ENCODE measurements at places on chromosomes 6 and 20.

GRCh38 chr6:26445934-26446667 is 5.8 kb downstream of the BTN3A3 start:
- no peaks in the 10 kb centered on the region for H3K36me3 ChIP-seq
- no peak for DNase-seq
- no peaks in the 10 kb centered on the region for H3K4me1 ChIP-seq
- no peaks in the 10 kb centered on the region for H3K27me3 ChIP-seq
- H3K4me3 ChIP-seq: no peak overlapping the region

DNA sequence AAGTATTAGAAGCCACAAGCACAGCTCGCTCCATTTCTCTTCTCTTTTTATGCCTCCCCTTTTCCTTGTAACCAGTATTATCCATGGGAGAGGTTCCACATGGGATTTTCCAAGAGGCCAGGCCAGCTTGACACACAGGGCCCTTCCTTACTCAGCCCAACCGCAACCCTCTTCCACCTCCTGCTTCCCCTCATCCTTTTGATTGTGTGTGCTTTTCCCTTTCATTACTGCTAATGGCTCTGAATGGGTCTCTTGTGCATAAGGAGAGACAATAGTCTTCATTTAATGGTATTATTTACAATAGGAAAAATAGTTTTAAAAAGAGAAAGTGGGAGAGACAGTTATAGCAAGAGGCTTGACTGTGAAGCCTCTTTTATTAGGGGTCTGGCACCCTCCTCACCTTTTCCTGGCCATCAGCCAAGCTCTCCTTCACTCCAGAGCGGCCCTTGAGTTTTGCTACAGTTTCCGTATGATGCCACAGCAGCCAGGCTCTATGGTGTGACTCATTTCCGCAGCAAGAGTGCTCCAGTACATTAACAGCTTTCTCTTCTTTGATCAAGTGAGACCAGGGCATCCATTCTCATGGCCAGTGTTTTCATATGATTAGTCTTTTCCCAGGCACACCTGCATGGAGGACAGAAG is 579.5 kb downstream of the TFAP2B start:
- H3K4me3 ChIP-seq: no peak overlapping the region
- no peak for DNase-seq
- no peaks in the 10 kb centered on the region for H3K27me3 ChIP-seq
- no peak overlapping the region for H3K27ac ChIP-seq

DNA sequence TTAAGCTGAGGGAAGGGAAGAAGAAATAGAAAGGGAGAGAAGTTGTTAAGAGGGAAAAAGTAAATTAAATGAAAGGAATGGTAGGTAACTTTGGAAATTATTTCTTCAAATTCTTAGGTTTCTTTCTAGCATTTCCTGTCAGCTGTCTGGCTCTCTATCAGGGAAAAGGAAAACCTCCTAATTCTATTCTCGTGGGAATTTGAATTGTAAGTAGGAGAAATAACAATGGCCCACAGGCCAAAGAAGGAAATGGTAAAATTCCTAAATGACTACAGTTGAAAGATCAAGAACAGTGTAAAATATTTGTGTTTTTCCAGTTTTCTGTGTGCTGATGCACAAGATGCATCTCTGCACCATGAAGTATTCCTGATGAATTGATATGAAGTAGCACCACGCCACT is 173.0 kb downstream of the IBTK start:
- no peak overlapping the region for H3K4me3 ChIP-seq
- no peaks in the 10 kb centered on the region for H3K36me3 ChIP-seq
- H3K27ac ChIP-seq: no peak overlapping the region
- DNase-seq: no peak
- no peaks in the 10 kb centered on the region for H3K4me1 ChIP-seq

GRCh38 chr6:46876126-46876525 is 45.6 kb downstream of the ADGRF5 start:
- H3K4me3 ChIP-seq: no peak overlapping the region
- peak; percentile 48 for DNase-seq
- H3K27me3 ChIP-seq: no peaks in the 10 kb centered on the region
- H3K27ac ChIP-seq: no peak overlapping the region
- H3K36me3 ChIP-seq: no peaks in the 10 kb centered on the region

All from prostate gland (tissue), 2 donors.